ENCODE measurements at places on chromosomes 13 and 19.

GRCh38 chr19:45657520-45658167 lies 10.4 kb upstream of the GIPR start:
- peak; percentile 58 for DNase-seq

DNA sequence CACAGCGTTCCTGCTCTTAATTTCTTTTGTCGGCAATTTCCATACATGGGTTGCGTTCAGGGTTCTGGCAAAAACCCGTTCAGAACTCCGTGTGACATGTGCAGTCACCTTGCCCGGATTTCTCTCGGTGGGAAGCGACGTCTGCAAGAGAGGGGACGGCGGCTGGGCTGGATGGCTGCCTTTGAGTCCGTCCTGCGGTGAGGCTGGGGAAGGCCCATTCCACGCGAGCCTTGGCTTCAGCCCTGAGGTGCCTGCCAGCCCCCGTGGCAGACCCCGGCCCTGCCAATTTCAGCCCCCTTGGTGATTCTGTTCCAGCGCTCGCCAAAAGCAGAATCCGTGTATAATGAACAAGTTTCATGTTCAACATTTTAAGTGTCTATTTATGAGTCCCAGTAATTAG lies 72.6 kb upstream of the TSHZ3 start:
- no peak for DNase-seq

DNA sequence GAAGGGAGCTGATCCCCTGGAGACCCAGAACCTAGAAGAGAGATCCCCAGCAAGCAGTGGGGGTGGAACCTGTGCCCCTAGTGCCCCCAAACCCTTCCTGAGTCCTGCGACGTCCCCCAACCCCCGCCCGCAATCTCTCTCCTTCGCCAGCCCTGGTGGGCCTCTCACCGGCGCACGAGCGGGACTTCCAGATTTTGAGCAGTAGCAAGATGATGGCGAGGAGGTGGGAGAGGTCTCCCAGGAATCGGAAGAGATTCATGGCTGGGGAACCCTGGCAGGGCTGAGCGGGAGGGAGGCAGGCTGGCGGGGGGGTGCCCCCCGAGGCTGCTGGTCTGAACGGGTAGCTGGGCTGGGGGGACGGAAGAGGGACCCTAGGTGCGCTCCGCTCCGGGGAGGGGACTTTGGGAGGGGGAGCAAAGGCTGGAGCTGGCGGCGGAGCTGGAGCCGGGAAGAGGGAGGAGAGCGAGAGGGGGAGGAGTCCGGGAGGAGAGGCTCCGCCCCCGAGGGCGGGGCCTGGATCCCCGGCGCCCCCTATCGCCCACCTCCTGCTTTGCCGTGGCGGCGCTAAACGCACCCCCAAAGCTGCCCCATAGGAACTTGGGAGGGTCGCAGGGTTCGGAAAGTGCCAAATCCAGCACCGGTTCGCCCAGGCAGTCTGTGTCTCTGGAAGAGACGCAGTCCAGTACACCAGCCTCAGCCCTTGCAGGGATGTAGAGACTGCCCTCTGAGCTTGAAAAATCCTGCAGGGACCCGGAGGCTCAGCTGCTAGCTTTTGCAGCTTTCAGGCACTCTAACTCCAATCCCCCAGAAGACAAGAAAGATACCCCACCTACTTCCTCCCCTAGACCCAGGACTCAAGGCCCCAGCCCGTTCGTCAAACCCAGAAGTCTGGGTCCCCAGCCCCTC lies at the start of gene KDELR1:
TSS of gene KDELR1 (minus strand) at position 452 of the 906 bp plus-strand sequence. CDS start at position 259, 193 bp downstream.
- peak; percentile 79 for DNase-seq

- DNase-seq: no peak
Measured at GRCh38 chr19:38304866-38305429, 897 bp downstream of the C19orf33 start.

GRCh38 chr13:90154311-90154960 lies 1193.1 kb upstream of the MIR17HG start:
- no peak for DNase-seq

- DNase-seq: no peak
Measured at GRCh38 chr19:9498183-9498902, at the start of gene ZNF560. Gene ZNF560, minus strand, starts transcription at chr19:9498616. Its CDS starts 23,303 bp downstream, at chr19:9475313.

DNA sequence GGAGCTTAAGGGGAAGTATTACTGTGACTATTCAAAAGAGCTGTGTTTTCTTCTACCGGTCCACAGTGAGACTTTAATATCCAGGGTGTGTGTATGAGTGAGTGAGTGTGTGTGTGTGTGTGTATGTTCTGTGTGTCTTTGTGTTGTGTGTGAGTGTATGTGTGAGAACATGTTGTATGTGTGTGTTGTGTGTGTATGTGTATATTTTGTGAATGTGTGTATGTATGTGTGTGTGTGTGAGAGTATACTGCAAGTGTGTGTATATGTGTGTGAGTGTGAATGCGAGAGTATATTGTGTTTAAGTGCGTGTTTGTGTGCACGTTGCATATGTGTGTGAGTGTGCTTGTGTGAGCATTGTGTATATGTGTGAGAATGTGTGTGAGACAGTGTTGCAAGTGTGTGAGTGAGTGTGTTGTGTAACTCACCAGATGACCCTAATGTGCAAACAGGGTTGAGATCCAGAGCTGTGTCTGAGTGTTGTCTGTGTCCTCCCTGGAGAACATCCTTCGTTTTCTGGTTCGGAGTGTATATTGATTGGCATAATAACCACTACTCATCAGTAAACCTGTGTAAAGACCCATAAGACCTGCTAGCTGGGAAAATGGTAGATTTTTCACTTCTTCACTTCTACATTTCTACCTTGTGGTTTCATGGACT lies 101.1 kb upstream of the RNF113B start:
- DNase-seq: no peak

DNA sequence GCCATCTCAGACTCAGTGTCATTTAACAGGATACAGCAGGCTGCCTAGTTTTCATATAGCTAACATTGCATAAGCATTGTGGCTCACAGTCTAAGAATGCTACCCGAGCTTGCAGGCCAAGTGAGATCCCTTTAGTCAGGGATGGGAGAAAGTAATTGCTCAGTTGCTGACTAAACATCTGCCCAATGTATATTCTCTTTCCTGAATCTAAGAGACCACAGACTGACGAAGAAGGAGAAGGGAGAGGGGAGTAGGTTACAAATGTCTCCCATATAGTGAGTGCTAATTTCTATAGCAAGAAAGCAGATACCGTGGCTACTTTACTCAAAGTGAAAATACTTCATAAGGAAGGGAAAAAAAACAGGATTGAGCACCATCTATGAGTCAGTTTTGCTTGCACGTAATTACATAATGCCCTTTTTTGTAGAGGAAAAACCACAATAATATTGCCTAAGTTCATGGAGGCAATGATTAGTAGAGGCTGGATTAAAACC lies 453.9 kb downstream of the COG6 start:
- DNase-seq: peak; percentile 93

- peak; percentile 77 for DNase-seq
Measured at GRCh38 chr13:51370116-51370515, 30.6 kb downstream of the SERPINE3 start.

- DNase-seq: no peak
Measured at GRCh38 chr19:3057275-3057714, 5.0 kb downstream of the TLE5 start.

DNA sequence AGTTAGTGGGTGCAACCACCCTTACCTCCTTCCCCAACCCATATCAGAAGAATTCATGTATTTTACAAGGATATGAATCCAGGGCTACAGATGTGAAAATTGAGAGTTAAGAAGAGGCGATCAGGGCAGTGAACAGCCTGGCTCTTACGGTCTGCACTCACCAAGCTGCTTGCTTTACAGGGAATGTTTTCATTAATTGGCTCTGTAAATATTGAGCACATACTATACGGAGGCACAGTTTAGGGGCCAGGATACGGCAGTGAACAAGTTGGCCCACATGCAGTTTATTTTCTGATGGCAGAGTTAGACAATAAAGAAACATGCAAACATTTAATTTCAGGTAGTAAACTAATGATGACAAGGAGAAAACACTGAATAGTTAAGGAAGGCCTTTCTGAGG lies 6.4 kb downstream of the POLR1D start:
- DNase-seq: no peak

- DNase-seq: no peak
Measured at GRCh38 chr13:36154567-36155291, 23.5 kb upstream of the DCLK1 start.

GRCh38 chr13:113955235-113955634 lies 18.6 kb downstream of the C13orf46 start:
- no peak for DNase-seq

DNA sequence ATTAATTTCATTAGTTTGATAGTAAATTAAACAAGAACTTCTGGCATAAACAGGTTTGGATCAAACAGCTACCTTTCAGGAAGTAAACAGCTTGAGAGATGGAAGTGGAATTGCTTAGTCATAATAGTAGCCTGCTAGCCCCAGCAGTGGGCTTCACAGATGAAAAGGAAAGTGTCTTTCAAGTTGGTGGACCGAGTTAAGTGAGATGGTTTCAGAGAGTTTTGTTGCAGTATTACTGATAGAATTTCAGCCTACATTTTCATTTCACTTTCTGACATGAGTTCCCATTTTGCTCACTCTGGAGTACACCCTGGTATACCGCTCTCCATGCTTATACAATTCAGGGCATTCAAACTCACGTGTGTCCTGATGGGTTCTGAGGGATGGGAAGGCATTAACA lies 2.0 kb upstream of the PTOV1 start:
- no peak for DNase-seq

GRCh38 chr13:77289851-77290250 lies 37.0 kb downstream of the MYCBP2 start:
- DNase-seq: no peak

DNA sequence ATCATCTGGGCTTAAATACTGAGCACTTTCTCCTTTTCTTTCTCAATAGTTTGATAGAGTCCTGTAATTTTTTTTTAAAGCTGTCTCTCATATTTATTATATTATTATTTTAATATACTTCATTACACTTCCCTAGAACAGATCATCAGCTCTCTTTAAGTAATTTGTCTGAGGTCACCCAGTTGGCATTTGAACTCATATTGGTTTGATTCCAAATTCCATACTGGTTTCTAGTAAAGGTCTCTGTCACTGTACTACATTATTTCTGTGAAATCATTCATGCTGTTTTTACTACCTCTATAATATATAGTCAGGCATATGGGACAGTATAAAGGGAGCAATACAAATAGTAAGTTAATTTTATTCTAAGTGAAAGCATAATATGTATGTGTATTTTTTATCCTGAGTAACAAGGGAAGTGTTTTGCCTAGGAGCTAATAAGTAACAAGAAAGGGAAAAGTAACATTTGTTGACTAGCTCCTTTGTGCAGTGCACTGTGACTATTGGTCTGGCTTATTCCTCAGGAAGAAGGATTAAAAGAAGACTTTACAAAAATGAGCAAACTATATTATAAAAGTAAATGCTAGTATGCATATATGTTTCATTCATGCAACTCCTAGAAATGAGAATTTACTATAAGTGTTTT lies 14.3 kb downstream of the LPAR6 start:
- no peak for DNase-seq

DNA sequence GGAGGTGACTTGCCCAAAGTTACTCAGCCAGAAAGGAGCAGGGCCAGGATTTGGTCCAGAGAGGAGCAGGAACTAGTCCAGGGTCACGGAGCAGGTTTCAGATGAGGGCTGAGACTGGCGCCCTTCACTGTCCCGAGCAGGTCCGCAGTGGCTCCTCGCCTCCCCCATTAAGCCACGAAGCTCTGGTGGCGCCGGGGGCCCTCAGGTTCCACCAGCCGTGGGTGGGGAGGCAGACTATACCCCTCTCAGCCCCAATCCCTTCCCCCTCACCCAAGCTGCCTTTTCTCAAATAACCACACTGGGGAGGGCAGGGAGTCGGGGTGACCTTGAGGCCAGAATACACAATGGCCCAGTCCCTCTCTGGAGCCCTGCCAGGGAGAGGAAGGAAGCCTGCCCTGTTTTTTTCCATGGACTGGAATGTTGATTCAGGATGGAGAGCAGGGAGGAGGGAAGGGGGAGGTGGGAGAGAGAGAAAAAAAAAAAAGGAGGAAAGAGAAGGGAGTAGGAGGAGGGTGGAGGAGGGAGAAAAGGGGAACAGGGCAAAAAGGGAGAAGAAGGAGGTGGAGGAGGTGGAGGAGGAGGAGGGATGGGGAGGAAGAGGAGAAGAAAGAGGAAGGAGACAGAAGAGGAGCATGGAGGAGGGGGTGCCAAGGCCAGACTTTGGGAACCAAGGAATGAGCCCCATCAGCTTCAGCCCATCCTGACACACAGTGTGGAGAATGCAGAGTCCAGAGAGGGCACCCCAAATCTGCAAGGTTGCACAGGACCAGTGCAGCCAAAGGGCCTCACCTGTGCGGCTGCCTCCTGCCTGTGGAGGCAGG lies 19.7 kb downstream of the CEACAM16 start:
- peak; percentile 83 for DNase-seq

- DNase-seq: peak; percentile 37
Measured at GRCh38 chr13:107203146-107203847, 635.4 kb upstream of the ARGLU1 start.

DNA sequence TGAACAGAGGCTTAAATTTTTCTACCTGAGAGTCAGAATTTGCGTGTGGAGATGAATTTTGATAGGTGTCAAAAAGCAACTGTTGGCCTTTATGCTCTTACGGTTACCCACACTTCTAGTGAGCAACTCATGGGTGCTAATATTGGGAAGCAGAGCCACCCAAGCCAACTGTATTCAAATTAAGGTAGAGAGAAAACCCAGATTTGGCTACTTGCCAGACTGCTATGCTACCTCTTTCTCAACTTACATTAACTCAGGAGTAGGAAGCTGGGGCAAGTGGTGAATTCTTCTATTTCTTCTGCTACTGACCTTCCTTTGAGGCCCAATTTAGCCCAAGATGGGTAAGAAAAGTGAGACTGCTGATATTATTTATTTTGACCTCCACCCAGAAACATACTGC lies 83.9 kb downstream of the OLFM4 start:
- DNase-seq: no peak

- DNase-seq: no peak
Measured at GRCh38 chr19:21850656-21851255, 14.8 kb upstream of the ZNF43 start.

DNA sequence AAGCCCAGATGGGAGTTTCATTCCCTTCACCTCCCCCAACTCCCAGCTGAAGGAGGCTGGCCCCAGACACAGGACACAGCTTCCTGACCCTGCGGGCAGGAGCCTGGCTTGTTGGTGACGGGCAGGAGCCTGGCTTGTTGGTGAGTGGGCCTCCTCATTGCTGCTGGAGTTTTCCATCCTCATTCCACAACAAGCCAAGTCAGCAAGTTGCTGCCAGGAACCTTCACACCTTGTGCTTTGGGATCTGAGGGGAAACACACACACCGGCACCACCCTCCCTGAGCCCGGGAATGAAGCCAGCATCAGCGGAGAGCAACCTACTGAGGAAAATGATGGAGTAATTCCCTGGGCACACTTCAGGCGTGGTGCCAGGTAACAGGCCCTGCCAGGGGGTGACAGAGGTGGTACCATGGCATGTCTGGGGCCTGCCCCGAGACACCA lies 74.9 kb downstream of the ALOX5AP start:
- DNase-seq: peak; percentile 43

GRCh38 chr19:32453736-32454135 lies 48.2 kb downstream of the DPY19L3 start:
- DNase-seq: peak; percentile 46

- no peak for DNase-seq
Measured at GRCh38 chr13:32549788-32550187, 11.2 kb upstream of the N4BP2L2 start.

DNA sequence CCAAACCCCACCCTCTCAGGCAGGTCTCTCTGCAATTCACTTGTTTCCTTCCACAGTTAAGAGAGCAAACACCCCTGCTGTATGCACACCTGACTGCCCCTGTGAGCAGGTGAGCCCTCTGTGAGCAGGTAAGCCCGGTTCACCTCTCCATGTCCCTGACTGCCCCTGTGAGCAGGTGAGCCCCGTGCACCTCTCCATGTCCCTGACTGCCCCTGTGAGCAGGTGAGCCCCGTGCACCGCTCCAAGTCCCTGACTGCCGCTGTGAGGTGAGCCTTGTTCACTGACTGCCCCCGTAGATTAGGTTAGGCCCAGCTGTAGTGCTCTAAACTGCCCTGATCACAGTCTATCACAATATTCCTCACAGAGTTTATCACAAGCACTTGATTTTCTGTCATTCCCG lies 29.2 kb downstream of the TMTC4 start:
- no peak for DNase-seq

Data from mesenchymal stem cell (in vitro differentiated cells and primary cell).